ENCODE measurements at places on chromosomes 2 and 18.

- DNase-seq, result no peak
Measured at GRCh38 chr18:35343488-35343935, 708 bp downstream of the ZNF24 start.

DNA sequence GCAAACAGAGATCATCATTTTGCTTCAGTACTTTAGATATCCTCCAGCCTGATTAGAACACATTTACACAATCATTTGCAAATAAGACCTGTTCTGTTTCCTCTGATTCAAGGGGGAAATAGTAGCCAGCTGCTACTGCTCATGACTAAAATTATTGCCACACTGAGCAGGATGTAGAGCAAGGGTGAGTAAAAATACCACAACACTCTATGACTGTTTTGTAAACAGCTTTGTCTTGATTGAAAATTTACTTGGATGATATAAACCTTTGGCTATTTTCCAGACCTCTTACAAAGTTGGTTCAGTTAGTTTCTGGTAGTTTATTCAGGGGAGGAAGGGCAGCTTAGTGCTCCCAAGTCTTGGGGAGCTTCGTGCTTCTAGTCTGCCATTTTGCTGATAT, 286.4 kb upstream of the CNTNAP5 start:
- no peak for DNase-seq

DNA sequence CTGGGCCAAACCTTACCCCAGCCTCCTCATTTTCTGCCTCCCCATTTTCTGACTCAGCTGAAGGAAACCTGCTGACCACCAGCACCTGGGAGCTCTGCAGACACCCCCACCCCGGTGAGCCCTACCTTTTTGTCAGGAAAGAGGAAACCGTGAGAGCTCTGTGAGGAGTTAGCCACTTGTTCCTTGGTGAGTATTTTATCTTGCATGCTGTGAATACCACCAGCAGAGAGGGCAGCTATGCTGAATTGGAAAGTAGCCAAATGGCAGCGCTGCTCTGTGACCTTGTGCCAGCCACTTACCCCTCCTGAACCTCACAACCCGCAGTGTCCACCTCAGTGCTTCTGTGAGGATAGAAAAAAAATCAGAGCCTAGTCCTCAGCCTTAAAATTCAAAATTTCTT, 2.5 kb downstream of the MPPE1 start:
- DNase-seq, result no peak

DNA sequence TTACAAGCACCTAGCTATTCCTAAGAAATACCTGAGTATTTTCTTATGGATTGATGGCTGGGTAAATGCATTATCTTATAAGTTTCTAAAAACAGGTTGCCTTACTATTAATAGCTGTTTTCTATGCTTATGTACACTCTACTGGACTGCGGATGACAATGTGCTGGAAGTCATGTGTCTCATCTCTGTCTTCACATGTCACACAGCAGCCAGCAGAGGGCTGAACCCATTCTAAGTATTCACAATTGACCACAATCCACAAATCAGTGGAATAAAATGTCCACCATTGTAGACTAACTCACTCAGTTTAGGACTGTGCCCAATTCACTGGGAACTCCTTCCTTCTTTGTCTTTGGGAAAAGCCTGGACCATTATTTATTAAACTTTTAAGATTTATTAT, 371.2 kb downstream of the INSIG2 start:
- DNase-seq, result no peak

DNA sequence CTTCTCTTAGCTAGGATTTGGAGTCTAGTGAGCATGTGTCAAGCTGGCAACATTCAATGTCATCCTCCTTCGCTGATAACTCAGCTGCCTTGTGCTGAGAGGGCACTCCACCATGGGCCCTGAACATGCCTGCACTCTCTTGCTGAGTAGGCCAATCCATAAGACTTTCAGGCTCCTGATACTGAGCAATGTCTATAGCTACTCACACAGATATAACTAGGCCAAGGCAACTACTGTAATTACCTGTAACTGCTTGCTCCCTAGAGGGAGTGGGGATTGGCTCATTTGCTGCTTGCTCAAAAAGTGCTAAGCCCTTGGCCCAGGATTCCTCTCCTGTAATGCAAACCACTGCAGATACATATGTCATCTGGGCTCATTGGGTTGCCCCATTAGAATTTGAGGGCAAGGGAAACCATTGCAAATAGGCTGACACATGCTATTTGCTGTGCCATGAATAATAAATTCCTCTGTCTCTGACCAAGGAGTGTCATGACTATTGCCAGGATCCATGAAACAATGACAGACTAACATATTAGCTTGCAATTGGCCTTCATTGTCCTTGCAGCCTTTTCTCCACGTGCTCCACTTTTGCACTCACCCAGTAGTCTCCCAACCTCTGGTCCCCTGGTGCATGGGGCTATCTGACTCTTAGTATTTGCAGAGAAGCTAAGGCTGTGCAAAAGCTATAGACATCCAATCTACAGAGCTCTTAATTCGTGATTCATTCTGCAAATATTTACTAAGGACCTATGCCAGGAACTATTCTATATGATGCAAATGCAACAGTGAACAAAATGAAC, 36.9 kb upstream of the BMPR2 start:
- DNase-seq, result no peak

GRCh38 chr2:238336151-238336550, 15.8 kb downstream of the TRAF3IP1 start:
- no peak for DNase-seq

GRCh38 chr2:43201497-43201896, 24.9 kb downstream of the ZFP36L2 start:
- DNase-seq, result no peak

GRCh38 chr2:221129657-221130056, 442.4 kb downstream of the EPHA4 start:
- DNase-seq, result no peak

- no peak for DNase-seq
Measured at GRCh38 chr2:3784731-3785130, 81.4 kb downstream of the DCDC2C start.

GRCh38 chr18:38481576-38481975, 916.0 kb upstream of the CELF4 start:
- no peak for DNase-seq

GRCh38 chr2:180472133-180472532, 465.0 kb upstream of the CWC22 start:
- DNase-seq, result no peak

DNA sequence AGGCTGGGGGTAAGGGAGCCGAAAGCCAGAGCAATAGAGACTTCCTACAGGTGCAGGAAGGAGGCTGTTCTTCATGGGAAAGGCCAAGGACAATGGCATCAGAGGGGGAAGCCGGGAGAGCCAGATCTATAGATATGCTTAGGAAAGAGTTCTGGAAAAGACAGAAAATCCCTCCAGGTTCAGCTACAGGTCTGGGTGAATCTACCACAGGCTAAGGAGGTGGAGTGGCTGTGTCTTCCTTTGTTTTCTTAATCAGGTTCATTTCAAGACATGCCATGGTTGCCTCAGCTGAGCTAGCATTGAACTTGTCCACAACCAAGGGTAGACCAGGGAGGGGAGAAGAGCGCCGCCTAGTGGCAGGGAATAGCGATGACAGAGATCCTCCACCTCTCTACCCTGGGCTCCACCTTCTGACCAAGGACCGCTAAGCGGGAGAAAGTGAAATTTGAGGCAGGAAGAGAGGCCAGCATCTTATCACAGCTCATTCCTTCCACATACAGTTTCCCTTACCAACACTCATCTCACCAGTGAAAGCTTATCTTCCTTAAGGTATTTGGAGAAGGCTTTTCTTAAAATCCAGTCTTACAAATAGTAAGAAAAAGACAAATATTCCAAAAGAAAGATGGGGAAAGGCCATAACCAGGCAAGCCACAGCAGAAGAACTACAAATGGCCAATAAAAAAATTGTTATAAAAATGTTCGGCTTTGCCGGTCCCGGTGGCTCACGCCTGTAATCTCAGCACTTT, 74.2 kb downstream of the VIT start:
- peak; percentile 2 for DNase-seq

- DNase-seq, result no peak
Measured at GRCh38 chr2:235005023-235005422, 53.2 kb downstream of the SH3BP4 start.

DNA sequence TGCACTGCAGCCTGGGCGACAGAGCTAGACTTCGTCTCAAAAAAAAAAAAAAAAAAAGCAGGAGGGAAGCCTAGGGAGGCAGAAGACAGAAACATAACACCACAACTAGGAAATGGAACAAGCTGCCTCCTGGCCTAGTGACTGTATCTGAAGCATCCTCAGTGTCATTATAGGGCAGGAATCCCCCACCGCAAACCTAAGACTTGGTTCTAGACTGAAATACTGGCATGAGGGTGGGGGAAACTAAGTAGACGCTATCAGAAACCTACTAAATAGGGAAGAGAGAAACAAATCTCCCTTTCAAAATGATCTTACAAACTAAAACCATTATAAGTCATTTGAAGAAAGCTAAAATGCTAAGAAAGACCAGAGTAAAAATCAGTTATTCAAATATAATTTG, 16.4 kb upstream of the SMAD2 start:
- no peak for DNase-seq

- DNase-seq, result no peak
Measured at GRCh38 chr2:33873076-33873605, 274.0 kb upstream of the FAM98A start.

DNA sequence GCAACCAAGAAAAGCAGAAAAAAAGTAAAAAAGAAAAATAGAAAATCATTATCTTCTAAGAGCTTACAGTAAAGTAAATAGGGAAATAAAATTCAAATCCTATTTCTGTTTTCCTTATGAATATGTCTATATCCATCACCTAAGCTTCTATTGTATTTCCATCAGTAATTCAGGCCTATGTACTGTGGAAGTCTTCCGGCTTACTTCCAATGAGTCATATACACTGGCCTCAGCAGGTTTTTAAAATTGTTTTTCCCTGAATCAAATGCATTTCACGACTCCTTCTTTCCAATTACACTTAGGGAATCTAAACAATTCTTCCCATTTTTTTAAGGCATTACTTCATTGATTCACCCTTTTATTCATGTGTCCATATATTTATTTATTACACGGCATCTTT, 164.7 kb downstream of the CCDC102B start:
- DNase-seq, result no peak

DNA sequence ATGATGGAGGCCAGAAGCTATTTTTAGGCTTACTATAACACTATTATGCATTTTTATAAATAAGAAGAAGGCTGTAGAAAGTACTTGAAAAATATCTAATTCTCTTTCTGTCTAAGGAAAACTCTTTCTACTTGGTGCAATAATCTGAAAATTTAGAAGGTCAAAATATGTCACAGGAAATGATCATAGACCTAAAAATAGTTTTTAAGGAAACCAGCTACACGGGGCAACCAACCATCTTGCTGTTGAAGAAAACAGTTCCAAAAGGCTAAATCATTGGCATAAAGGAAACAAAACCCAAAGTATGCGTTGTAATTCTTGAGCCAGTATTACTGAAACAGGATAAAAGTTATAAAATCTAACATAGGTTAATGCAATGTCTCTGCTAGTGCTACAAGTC, 40.2 kb downstream of the SOCS6 start:
- DNase-seq, result no peak

GRCh38 chr2:75480971-75481836, 79.5 kb downstream of the EVA1A start:
- DNase-seq, result no peak

DNA sequence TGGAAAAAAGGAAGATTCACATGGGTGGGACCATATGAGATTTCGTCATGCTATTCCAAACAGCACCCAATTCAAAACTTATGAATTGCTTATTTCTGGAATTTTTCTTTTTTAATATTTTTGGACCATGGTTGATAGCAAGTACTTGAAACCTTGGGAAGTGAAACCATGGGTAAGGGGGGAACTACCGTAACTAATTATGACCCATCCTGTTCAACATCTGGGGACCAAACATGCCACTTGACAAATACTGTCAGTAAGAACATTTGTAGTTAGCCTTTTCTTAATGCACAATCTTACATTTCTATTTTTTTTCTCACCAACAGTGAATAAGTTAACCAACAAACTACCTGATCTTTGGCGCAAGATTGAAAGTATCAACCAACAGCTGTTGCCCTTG, 105.7 kb upstream of the TTC39C start:
- no peak for DNase-seq

DNA sequence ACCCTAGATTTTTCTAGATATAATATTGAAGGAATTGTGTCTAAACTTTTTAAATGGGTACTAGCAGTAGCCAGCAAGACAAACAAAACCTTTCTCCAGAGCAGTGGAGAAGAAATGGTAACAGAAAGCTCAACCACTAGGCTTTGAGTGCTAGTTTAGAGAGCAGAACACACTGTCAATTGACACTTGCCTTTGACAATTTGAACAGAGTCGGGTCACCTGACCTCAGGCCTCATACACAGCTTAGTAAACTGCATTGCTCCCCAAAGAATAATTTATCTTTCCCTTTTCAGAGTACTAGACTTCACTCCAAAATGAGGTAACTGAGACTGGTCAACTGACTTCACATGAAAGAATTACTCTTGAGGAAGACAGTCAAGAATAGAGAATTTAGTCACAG, 48.6 kb downstream of the FIGN start:
- DNase-seq, result no peak

DNA sequence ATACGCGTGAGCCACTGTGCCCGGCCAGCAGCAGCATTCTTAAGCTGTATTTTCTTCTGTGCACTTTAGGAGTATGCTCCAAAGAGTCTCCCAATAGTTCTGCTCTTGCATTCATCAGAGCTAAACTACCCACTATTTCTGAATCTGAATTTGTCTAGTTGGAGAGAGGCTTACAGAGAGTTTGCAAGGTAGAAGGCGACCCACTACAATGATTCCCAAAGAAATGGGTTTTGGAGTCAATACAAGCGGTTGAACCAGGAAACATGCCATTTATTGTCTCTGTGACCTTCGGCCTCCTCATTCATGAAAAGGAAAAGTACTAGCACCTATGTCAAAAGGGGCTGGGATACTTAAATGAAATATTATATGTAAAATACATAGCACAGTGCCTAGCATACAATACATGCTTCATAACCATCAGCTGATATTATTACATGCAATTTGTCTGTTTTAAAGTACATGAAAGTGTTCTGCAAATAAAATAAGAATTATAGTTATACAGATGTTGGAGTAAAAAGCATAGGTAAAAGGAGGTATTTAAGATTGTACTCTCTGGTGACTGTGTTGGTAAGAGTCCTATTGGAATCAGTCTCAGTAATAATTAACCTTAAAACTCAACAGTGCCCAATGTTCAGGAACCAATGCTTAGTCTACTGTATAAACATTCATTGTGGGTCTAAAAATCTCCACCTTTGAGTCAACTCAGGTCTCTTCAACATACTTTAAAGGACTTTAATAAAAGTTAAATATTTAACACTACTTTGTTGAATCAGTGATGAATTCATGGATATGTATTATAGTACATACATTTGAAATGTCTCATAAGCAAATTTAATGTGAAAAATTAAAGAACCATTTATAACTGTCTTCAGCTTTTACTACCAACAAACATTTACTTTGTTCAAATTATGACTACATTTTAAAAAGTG, 89.8 kb upstream of the GRB14 start:
- no peak for DNase-seq
